IMR-90 (cell line): ENCODE measurements at places on chromosomes 3 and 15. TPM values are rescaled to one million over a fixed set of nuclear protein-coding genes. Genes with fewer than 3 reads are reported as not detected.
A peak's percentile ranks its signal among the peaks of the same experiment; 100 is the strongest.

DNA sequence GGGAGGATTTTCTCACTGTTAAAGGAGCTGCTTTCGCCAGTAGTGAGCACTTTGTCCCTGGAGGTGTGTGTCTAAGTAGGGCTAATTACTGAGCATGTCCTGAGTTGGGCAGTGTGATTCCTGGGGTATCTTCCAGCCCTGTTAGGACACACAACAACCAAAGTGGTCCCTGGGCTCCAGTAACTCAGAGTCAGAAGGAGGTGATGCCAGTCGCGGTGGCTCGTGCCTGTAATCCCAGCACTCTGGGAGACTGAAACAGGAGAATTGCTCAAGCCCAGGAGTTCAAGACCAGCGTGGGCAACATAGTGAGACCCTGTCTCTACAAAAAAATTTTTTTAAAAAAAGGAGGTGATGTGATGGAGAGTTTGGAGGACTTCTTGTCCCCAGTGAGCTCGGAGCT lies 37.5 kb downstream of the PML start:
- peaks cover 3% of the 10 kb centered on the region; the same call in 1 of the 2 replicates for H3K4me1 ChIP-seq
- H3K27ac ChIP-seq: no peak overlapping the region
- DNase-seq: no peak
- H3K27me3 ChIP-seq: no peaks in the 10 kb centered on the region
- H3K36me3 ChIP-seq: peaks cover 46% of the 10 kb centered on the region

GRCh38 chr15:29636140-29636539 lies 186.1 kb downstream of the TJP1 start:
- peaks cover 8% of the 10 kb centered on the region for H3K27me3 ChIP-seq
- no peak for DNase-seq
- H3K4me1 ChIP-seq: no peaks in the 10 kb centered on the region
- no peaks in the 10 kb centered on the region for H3K36me3 ChIP-seq

DNA sequence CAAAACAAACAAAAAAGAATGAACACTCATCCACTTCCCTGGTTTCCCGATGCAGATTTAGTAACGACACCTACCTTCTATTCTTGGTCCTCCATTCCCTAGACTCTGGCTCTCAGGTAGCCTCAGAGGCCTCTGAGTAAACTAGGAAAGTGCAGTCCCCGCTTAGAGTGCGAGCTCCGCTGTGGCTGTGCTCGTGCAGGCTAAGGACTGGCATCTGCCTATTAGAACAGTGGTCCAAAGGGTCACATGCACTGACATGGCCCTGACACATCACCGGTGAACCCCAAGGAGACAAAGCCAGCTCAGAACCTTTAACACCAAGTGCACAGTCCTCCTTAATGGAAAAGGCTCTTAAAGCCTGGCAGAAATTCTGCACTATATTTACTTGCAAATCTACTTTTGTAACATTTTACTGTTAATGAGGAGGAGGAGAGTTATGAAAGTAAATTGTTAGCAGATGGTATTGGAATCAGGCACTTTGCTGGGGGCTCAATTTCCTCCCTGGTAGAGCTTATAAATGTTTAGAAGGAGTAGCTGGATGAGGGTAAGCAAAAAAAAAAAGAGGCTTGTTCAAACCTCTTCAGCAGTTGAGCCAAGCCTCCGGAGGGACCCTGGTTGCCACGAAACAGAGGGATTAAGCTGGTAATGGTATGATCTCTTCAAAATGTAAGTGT lies 31.1 kb downstream of the VGLL4 start:
- peaks cover 49% of the 10 kb centered on the region for H3K4me1 ChIP-seq
- peak overlapping the region; percentile 27; the same call in 1 of the 2 replicates for H3K27ac ChIP-seq
- no peak overlapping the region for H3K4me3 ChIP-seq
- no peaks in the 10 kb centered on the region for H3K27me3 ChIP-seq
- no peak for DNase-seq

XIRP1 gene
- under 0.01 TPM in 2 replicates for total RNA-seq

- no peak overlapping the region for H3K4me3 ChIP-seq
- no peak overlapping the region for H3K27ac ChIP-seq
- H3K27me3 ChIP-seq: no peaks in the 10 kb centered on the region
- H3K36me3 ChIP-seq: peaks cover 5% of the 10 kb centered on the region
Measured at GRCh38 chr3:44827196-44827595, 34.5 kb upstream of the TMEM42 start.

DNA sequence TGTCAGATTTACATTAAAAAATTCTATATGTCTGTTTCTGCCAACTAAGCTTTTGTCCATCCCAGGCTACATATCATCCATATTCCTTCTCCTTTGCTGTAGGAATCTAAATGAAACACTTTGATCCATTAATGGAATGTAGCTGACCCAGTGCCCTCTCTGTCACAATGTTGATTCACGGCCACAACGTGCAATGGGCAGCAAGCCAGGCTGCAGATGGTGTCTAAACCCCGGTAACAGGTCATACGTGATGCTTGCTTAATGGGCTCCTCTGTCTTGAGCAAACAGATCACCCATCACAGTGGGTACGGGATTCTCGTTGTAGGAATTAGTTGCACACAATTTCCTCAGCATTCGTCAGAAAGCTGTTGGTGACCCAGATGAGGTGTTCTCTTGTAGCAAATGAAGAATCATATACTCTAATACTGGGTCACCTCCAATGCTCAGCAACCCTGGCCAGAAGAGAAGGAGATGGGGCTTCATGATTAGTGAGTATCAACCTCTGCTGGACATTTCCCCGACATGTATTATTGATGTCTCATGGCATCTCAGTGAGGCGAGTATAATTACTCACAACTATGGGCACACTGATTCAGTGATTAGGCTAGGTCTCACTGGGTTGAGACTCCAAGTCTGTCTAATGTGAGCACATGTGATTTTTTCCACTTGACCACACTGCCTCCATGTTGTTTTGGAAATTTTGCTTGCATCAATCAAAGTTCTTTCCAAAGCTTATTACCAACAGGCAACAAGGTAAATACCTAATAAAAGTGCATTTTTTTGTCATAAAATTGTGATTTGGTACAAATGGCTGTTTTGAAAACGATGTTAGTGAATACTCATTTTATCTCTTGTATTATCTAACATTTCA lies 12.9 kb upstream of the DCBLD2 start:
- DNase-seq: no peak
- no peak overlapping the region for H3K4me3 ChIP-seq
- no peak overlapping the region for H3K27ac ChIP-seq

- no peaks in the 10 kb centered on the region for H3K27me3 ChIP-seq
- H3K4me1 ChIP-seq: peaks cover 7% of the 10 kb centered on the region; the same call in 1 of the 2 replicates
- peaks cover 1% of the 10 kb centered on the region; the same call in 1 of the 2 replicates for H3K36me3 ChIP-seq
- no peak for DNase-seq
- H3K4me3 ChIP-seq: no peak overlapping the region
Measured at GRCh38 chr3:195248281-195248680, 22.7 kb downstream of the XXYLT1 start.

DNA sequence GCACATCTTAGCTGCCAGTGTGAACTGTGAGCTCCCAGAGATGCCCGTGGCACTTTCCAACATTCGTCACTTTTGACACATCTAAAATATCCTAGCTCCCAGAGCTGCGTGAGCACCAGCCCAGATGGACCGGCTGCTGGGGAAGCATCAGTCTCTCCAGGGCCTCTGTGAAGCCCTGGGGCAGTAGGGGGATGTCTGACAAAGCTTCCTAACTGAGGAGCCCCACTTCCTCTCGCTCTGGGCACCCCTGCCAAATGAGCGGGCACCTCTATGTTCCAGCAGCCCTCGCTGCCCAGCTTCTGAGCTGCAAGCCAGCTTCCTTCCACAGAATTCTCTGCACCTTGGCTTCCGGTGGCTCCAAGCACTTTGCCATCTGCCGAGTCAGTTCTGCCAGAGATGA lies 91.1 kb downstream of the LIPC start:
- no peak overlapping the region for H3K4me3 ChIP-seq
- H3K4me1 ChIP-seq: peaks cover 10% of the 10 kb centered on the region
- H3K36me3 ChIP-seq: no peaks in the 10 kb centered on the region
- no peaks in the 10 kb centered on the region for H3K27me3 ChIP-seq
- H3K27ac ChIP-seq: no peak overlapping the region
